ENCODE measurements at places on chromosomes 7 and 10.

- no peak for DNase-seq
Observed at GRCh38 chr7:47382200-47382599, 199.7 kb downstream of the TNS3 start.

DNA sequence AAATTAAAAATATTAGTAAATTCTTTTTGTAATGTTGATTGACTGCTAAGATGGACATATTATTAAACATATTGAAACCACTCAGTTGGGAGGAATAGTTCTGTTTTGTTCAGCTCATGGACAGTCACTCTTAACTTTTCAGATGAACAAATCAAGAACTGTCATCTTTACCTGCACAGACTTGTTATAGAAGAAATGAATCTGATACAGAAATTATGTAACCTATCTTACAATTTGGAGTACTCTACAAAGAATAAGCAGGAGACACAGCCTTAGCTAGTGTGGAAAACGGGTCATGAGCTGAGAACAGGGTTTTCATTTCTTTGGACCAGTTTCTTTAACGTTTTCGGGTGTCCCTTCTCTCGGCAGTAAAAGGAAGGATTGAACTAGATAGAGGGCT lies 1.2 kb upstream of the ANLN start:
- DNase-seq: no peak

DNA sequence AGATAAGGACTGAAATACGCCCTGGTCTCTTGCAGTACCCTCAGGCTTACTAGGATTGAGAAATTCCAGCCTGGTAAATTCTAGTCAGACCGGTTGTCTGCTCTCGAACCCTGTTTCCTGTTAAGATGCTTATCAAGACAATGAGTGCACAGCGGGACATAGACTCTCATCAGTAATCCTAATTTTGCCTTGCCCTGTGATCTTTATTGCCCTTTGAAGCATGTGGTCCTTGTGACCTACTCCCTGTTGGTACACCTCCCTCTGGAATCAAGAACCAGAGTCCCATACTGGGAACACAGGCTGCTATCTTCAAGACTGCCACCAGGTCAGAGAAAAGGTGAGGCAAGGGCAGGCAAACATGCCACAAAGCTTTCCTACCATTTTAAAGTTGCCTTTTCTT lies 7.2 kb downstream of the C10orf53 start:
- DNase-seq: no peak

- no peak for DNase-seq
Observed at GRCh38 chr7:20200361-20200760, 16.8 kb downstream of the MACC1 start.

- no peak for DNase-seq
Observed at GRCh38 chr10:131689016-131689415, 211.8 kb upstream of the PPP2R2D start.

- no peak for DNase-seq
Observed at GRCh38 chr10:84783386-84783785, 455.0 kb downstream of the CCSER2 start.

DNA sequence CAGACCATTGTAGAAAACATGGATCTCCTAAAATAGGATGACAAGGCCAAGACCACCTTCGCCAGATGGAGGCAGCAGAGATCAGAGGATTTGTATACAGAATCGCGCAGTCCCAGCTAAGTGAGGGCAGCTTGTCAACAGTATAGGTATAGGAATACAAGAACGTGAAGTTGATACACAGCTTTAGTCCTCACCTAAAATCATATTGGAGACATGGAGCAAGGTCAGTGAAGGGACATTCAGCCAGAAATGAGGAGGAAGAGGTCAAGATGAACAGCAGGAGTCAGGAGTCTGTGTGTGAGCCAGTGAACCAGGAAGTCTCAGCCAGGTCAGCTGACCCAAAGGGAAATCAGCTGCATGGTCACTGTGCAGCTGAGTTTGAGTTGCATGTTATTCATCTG lies 263.4 kb upstream of the PRKCQ start:
- DNase-seq: no peak

GRCh38 chr7:133431134-133431724 lies 178.4 kb downstream of the EXOC4 start:
- no peak for DNase-seq

DNA sequence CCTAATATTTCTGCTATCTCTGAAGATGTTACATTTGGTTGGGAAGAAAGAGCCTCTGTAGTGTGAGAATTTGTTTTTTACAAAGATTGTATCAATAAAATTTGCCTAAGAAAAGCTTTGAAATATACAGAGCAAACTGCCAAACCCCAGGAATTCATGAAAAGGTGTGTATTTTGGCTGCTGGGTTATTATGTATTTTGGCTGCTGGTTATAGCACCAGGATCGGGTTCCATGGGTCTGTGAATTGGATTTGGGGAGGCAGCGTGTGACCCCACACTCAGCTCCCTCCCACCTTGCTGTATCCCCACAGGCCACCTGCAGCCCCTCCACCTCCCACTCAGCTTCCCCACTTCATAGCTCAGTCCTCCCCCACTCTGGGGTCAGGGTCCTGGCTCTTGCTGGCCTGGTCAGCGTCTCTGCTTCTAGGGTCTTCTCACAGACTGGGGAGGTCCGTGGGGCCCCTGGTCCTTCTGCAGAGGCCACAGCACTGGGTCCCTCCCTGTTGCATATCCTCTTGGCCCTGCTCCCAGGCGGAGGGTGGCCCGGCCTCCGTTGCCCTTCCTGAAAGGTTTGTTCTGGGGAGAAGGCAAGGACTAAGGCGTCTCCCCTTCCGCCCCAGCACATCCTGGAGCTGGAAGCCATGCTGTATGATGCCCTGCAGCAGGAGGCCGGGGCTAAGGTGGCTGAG lies 24.0 kb upstream of the DPYSL4 start:
- DNase-seq: no peak

GRCh38 chr10:108812296-108812695 lies 1111.0 kb downstream of the XPNPEP1 start:
- no peak for DNase-seq

GRCh38 chr7:71486414-71486813 lies 354.5 kb downstream of the GALNT17 start:
- no peak for DNase-seq

GRCh38 chr10:18325889-18326531 lies 185.8 kb downstream of the CACNB2 start:
- no peak for DNase-seq

GRCh38 chr7:118183428-118183785 lies 557 bp upstream of the LSM8 start:
- no peak for DNase-seq

DNA sequence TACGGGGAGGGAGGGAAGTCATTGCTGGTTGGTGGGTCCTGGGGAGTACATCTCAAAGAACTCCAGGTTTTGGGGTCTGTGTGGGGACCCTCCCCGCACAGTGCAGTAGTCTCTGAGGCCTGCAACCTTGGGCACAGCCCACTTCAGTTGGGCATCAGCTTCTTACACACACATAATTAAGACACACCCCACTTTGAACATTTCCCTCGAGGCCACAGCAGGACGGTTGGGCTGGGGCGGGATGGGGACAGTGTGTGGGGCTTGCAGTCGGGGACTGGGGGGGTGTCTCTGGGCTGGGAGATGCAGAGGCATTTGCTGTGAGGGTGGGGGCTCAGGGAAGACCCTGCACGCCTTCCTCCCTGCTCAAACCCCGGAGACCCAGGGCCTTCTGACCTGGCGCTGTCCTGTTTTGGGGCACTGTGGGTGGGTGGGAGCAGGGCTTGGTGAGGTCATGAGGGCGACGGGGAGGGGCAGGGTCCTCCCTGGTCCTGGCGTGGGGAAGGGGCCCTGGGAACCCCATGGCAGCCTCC lies 1.3 kb downstream of the LFNG start:
- DNase-seq: peak; percentile 62

- DNase-seq: no peak
Observed at GRCh38 chr7:21300692-21301091, 127.2 kb upstream of the SP4 start.

GRCh38 chr7:12601302-12601869 lies 30.9 kb downstream of the SCIN start:
- DNase-seq: no peak

DNA sequence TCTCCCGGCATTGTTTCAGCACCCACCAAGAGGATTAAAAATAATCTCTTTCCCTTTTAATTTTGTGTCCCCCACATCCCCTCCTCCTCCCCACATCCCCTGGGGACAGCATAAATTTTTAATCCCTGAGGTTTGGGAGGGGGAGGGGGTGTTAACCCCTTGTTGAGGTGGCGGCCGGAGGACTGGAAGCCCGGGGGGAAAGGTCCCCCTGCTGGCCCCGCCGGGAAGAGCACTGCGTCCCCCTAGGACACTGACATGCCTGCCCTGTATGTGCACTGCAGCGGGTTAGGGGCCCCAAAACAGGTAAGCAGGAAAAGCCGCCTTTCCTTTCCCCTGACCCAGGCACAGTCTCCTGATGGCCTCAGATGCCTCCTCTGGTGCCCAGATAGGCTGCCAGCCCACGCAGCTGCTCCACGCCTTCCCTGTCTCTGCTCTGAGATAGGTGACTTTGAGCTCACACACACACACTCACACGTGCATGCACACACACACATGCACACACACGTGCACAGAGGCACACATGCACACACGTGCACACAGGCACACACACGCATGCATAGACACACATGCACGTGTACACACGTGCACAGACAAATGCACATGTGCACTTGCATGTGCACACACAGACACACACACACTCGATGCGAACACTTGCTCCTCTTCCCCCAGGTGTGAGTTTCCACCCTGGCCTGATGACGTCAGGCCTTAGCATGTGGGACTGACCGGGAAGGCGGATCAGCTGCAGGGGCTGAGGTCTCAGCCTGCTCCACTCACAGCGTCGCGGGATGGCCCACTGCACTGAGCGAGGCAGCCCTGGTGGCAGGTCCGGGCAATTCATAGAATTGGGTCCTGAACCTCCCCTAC lies 12.3 kb downstream of the CNPY1 start:
- DNase-seq: no peak

- no peak for DNase-seq
Observed at GRCh38 chr10:74651565-74651964, 174.8 kb upstream of the KAT6B start.

DNA sequence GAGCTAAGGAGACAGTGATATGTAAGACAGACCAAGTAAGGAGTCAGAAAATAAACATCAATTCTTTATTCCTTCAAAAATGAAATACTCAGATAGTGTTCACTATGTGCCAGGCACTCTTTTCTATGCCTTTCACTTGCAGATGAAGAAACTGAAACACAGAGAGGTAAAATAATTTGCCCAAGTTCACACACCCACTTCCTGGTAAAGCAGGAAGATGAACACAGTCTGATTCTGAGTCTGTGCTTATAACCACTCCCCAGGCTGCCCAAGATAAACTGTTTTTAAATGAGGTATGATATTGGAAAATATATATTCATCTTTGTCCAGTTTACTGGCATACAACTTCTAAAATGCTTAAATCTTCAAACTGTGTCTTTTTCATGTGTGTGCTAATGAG lies 294.4 kb upstream of the NPVF start:
- DNase-seq: no peak

DNA sequence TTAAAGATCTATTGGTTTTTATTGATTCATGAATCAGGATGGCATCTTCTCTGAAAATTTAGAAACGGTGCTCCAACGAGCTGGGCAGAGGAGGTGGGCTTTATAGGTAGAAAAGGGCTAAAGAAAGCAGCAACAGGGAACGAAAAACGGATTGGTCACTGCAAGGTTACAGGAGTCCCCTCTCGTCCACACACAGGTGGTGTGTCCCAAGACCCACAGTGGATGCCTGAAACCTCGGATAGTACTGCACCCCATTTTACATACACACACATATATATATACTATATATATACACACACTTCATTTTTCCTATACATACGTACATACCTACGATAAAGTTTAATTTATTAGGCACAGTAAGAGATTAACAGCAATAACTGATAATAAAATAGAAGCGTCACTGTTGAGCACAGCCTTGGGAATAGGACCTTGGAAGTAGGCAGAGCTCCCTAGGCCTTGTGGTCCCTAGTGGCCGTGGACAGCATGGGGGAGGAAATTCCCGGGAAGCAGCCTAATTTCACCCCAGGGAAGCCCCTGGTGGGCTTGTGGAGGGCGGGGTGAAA lies 737 bp upstream of the NUB1 start:
- DNase-seq: no peak

- no peak for DNase-seq
Observed at GRCh38 chr7:53877688-53878087, 664.5 kb upstream of the VSTM2A start.

DNA sequence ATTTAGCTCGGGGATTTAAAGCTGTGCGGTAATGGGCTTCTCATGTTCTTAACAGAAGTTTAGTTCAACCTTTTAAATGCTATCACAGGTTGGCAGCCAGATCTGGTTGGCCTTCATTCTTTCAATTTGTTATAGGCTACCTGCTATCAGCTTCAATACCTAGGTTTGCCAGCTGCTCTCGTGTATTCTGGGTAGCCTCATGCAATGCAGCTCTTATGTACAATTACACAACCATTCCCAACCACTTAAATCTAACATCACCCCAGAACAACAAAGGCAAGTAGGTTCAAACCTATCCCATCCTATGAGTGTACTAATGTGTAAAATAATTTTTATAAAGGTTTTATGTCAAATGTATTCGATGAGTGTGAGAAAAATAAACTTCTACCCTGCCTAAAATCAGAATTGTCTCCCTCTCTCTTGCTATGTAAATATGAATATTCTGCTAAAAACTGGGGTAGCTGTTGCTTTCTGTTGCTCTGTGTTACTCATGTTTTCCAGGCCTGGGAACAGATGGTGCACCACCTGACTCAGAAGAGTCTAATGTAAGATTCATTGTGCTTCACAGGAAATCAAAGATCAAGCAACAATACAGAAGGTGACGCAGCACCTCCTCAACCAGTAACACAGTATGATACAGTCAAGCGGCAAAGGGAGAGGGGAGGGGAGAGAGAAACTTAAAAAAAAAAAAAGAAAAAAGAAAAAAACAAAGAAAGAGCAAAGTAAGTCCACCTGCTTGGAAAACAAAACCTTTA lies 188.6 kb downstream of the ETV1 start:
- DNase-seq: no peak

DNA sequence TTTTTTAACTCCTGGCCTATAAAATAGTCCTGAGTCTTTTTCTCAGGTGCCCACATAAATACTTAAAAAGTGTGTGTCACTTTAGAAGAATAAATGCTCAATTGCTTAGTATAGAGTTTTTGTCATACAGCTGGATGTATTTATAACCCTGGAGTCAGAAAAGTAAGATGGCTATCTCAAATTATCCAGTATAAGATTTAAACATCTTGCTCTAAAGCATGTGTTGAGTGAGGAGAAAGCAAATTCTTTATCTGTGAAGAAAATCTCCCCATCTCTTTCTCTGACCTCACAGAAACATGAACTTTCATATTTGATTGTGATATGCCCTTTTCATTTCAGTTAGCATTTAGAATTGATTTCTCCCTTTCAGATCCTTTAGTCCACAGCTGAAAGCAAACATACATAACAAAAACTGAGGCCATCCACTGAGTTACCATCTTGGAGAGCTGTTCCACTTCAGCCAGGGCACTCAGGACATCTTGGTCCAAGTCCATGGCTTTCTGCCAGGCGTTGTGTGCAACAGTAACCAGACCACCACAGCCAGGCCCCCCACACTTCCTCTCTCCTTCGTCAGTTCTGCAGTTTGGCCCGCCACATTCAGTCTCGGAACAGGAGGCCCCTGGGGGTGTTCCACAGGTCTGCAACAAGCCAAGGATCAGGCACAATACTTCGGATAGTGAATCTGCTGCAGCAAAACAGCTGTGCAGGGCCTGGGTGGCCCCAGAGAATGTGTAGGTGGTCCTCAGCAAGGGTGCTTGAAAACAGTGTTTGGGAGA lies 40.9 kb downstream of the DLD start:
- DNase-seq: no peak

- no peak for DNase-seq
Observed at GRCh38 chr7:36986511-36986933, 262.2 kb upstream of the AOAH start.

- DNase-seq: no peak
Observed at GRCh38 chr10:43172645-43173044, 34.4 kb downstream of the CSGALNACT2 start.

All from T-helper 2 cell (primary cell).